GM20000 (cell line): ENCODE measurements at places on chromosomes 7 and 10.

- peak; percentile 66 for DNase-seq
Measured at GRCh38 chr10:68560186-68560942, at the start of gene TET1. TSS of gene TET1 (plus strand) at chr10:68560337. CDS start at chr10:68572339, 12,002 bp downstream.

- DNase-seq, result no peak
Measured at GRCh38 chr10:123536176-123536845, 129.8 kb upstream of the GPR26 start.

DNA sequence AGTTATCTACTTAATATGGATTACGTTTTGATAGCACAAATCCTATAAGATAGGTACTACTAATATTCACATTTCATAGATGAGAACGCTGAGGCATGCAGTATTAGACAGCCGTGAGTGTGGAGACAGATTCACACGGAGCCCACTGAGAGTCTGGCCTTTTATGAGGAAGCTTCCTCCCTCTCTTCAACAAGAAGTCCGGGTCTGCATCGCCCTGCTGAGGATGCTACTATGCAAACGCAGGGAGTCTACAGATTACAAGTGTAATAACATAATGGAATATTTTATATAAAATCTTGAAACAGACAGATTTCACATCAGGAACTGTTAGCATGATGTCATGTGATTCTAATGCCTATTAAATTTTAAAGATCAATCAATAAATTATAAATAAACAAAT lies 255.9 kb upstream of the GLI3 start:
- DNase-seq, result no peak

DNA sequence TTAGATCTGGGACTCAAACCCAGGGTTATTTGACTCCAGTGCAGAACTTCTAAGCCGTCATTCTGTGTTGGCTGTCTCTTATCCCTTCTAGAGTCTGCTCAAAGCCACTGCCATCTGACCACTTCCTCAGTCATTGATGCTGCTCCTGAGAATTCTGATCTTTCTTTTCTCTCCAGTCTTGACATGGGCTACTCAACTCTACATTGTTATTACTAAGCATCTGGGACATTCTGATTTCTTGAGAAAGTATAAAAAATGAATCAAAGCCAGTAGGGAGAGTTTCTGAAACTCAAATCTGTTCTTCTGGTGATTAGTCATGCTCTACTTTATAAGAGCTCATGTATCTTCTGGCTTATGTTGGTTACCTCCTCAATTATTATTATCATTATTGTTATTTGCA lies 48.7 kb downstream of the ANK3 start:
- no peak for DNase-seq

DNA sequence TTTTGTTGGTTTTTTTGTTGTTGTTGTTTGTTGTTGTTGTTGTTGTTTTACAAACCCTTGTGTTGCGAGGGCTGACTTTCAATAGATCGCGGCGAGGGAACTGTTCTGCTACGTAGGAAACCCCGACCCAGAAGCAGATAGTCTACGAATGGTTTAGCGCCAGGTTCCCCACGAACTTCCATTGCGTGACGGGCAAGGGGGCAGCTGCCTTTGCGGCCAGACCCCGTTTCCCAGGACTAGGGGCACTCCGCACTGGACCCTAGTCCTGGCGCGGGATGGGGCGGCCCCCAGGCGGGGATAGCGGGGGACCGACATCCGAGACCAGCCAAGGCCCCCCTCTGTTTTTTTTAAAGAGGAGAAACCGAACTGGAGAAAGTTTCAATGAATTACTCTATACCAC lies 119.6 kb downstream of the LRRTM3 start:
- no peak for DNase-seq

DNA sequence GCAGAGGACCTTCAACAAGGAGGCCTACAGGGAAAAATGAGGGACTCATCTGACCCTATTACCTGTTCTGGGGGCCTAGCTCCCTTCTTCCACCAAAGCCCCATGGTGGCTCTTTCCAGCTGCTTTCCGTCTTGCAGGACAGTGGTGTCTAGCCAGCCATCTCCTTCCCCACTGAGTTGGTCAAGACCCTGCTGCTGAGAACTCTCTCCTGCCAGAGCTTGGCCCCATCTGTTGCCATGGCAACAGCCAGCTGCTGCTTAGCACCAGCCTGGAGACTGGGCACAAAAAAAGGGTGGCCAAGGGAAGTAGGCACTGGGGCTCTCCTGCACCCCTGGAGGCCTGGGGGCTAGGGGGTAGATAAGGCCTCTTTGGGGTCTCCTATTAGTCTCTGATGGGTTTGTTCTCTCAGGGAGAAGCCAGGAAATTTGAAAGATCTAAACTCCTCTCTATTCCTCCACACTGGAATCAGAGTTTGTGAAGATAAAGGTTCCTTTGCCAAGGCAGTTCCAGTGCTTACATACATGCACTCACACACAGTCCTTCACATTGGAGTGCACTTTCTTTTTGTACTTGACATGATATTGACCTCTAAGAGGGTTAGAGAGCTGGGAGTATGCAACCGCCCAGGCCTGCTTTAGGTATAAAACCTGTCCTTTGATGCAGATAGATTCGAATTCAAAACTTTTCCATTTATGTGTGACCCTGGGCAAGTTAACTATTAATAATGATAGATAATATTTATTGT lies 15.8 kb downstream of the TSPAN33 start:
- DNase-seq, result no peak

- DNase-seq, result no peak
Measured at GRCh38 chr7:16651396-16652239, 5.6 kb downstream of the BZW2 start.

- DNase-seq, result no peak
Measured at GRCh38 chr10:80870282-80870681, 332.6 kb downstream of the SH2D4B start.

DNA sequence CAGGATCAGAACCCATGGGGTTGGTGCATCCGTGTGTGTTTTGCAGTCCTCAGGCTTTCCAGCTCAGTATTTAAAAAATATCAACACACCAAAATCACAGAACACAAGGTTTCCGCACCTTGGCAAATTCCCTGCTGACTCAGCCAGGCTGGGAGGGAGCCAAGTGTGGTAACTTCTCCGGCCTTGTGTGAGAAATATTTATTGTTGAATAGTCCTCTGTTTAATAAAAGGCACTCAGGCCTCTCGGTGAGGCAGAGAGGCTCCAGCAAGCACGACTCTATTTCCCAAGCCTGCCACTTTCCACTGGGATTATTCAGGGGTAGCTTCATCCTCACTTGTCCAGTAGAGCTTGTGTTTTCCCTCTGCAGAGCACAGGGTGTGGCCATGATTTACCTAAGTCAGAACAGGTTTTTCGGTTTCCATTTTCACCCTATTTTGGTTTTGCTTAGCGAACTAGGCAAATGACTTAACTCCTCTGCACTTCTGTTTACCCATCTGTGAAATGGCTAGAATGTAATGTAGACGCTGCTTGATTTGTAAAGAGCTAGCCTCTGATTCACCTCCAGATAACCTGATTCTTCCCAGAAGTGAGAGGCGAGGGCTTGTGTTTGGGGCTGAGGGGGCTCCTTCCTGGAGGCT lies 13.0 kb upstream of the CHST15 start:
- DNase-seq, result peak; percentile 69

DNA sequence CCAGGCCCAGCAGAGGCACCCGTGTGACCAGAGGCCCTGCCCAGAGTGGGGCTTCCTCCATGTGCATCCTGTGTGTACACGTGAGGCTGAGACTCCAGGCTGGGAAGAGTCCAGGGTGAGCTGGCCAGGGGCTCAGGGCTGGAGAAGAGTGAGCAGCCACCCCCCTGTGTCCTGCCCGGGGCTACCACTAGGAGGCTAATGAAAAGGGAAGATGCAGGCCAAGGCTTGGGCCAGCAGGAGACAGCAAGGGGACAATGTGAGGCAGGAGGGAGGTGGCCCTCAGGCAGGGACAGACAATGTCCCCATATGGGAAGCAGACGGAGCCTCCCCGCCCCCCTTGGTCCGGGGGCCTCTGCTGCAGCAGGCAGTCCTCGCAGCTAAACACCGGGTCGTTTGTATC lies 102.0 kb downstream of the HIF1AN start:
- no peak for DNase-seq

GRCh38 chr10:131899116-131899690 lies 1.6 kb upstream of the PPP2R2D start:
- DNase-seq, result no peak

- no peak for DNase-seq
Measured at GRCh38 chr7:24197852-24198251, 86.1 kb upstream of the NPY start.

- DNase-seq, result no peak
Measured at GRCh38 chr7:47826754-47827153, 121.5 kb downstream of the PKD1L1 start.

GRCh38 chr7:37330775-37331174 lies 117.9 kb downstream of the ELMO1 start:
- DNase-seq, result no peak

DNA sequence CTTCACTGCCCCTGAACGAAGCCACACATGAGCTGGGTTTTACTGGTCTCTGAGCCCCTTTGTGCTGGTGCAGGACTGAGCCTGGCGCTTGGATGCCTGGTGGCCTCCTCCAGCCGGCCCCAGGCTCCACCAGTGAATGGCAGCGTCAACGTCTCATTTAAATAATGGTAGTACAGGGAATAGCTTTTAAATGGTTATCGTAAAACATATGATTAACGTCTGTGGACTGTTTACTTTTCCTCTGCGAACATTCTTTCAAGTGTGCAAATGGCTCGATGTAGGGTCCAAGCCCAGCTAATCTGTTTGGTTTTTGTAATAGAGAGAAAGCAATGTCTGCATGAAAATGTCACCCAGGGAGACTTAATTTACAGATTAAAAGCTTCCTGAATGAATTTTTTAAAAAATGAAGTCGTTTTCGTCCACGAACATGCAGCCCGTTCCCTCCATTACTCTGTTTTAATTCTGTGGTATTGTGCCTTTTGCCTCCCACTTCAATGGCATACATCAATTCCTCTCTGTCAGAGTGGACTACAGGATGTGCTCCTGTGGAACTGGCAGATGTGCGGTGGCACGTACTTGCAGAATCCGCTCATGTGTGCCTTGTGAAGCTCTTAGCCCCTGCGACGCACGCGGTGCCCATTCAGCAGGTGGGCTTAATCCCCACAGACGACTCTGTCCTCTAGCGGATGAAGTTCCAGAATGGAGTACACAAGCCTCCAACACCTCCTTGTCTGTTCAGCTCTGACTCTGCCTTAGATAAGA lies 192.7 kb downstream of the TCF7L2 start:
- no peak for DNase-seq

GRCh38 chr7:155395176-155395797 lies 62.6 kb upstream of the EN2 start:
- DNase-seq, result no peak

DNA sequence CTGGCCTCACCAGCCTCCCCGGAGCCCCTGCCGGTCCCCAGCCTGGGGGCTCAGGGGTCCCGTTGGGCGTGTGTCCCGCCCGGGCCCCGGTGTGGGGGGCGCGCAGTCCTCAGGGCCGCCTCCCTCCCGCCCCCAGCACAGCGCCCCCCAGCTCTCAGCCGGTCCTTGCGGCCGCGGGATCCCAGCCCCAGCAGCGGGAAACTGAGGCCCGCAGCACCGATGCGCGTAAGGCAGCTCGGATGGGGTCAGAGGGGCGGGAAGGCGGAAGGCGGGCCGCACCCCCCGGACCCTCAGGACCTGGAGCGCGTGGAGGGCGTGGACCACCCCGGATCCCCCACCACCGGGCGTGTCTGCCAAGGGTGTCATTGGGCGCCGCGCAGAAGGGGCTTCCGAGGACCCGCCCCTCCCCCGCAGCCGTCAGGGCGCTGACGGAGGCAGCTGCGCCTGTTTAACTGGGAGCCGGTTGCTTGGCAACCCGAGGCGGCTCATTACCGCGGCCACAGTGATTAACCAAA lies 14.9 kb downstream of the UNCX start:
- no peak for DNase-seq

DNA sequence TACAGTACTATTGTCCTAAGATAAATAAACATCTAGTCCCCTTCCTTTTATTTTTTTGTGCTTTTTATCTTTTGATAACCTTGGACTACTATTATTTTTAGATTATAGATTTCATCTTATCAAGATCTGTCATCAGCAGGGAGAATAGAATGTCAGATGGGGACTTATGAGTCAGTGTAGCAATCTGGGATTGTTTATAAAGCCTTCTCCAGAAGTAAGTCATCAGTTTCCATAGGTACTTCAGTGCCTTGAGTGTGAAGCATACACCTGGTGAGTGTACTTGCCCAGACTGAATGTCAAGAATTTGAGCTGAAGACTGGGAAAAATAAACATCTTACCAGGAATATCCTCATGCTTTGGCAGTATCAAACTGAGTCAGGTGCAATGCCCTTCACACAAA lies 2.1 kb downstream of the CASD1 start:
- no peak for DNase-seq

DNA sequence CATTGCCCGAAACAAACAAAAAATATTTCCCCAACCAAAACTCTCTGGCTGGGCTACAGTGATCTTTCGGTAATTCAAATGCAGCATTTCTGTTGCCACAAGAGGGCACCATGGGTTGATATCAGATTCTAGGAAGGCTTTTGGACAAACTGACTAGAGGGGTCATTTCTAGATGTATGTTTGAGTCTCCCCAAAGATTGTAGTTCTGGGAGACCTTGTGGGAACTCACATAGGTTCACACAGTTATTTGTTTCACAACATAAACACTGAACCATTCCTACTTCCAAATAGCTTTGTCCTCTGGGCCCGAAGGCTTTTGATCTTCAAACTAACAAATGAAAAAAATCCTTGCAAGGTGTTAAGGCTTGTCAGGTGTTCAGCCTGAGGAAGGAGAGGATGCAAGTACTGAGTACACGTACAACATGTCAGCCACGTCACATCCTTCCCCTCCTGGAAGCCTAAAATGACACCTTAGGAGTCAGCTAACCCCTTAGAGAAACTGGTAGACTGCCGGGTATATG lies 37.0 kb upstream of the IL15RA start:
- DNase-seq, result peak; percentile 78

DNA sequence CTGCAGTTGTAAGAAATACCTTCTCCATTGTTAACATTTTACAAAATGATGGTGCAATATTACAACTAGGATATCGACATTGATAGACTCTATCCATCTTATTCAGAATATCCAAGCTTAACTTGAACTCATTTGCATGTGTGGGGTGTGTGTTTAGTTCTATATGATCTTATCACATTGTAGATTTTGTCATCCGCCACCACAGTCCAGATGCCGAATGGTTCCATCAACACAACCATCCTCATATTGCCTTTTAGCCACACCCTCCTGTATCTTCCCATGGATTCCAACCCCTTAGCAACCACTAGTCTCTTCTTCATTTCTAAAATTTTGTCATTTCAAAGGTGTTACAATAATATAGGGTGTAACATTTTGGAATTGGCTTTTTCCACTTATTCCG lies 452.9 kb upstream of the AKR1E2 start:
- no peak for DNase-seq

GRCh38 chr10:48762064-48763042 lies 77.7 kb downstream of the WDFY4 start:
- DNase-seq, result no peak

- no peak for DNase-seq
Measured at GRCh38 chr10:99629625-99629978, 9.4 kb upstream of the SLC25A28 start.
